ENCODE measurements at places on chromosomes 5 and 9. TPM values are rescaled to one million over a fixed set of nuclear protein-coding genes. Genes with fewer than 3 reads are reported as not detected.

Gene WDR31
- 1.4 TPM for total RNA-seq

Gene RNF183
- not detected for total RNA-seq

Gene ARL10
- total RNA-seq: 1.1 TPM

Gene CATSPER3
- 0.49 TPM for total RNA-seq

Gene C5orf58
- total RNA-seq: not detected

Gene SHOC1
- not detected for total RNA-seq

Gene BRIX1
- total RNA-seq: 61.7 TPM

Gene PCDHGA1
- 0.48 TPM for total RNA-seq

Gene SH3GL2
- 0.07 TPM for total RNA-seq
